ENCODE measurements at places on chromosomes 13 and 19. TPM values are rescaled to one million over a fixed set of nuclear protein-coding genes. Genes with fewer than 3 reads are reported as not detected.

DNA sequence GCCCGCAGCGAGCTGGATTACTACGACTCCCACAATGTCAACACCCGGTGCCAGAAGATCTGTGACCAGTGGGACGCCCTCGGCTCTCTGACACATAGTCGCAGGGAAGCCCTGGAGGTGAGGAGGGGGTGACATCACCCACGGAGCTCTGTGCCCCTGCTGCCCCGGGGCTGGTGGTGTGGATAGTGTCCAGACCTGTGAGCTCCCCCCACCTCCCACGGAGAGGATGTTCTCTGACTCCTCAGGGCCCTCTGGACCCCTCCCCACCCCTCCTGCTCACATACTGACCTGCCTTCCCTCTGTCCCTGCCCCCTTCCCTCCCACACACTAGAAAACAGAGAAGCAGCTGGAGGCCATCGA lies 20.7 kb downstream of the CAPN12 start:
- peak overlapping the region; percentile 93 for H3K27ac ChIP-seq
- no peak for DNase-seq
- H3K27me3 ChIP-seq, result no peaks in the 10 kb centered on the region
- H3K4me1 ChIP-seq, result peaks cover 66% of the 10 kb centered on the region
- peaks cover 97% of the 10 kb centered on the region for H3K36me3 ChIP-seq

GRCh38 chr19:8320564-8321066 lies 560 bp downstream of the NDUFA7 start:
- H3K4me3 ChIP-seq, result peak overlapping the region; percentile 98
- no peaks in the 10 kb centered on the region for H3K27me3 ChIP-seq
- H3K27ac ChIP-seq, result peak overlapping the region; percentile 93
- H3K36me3 ChIP-seq, result no peaks in the 10 kb centered on the region
- no peak for DNase-seq

DNA sequence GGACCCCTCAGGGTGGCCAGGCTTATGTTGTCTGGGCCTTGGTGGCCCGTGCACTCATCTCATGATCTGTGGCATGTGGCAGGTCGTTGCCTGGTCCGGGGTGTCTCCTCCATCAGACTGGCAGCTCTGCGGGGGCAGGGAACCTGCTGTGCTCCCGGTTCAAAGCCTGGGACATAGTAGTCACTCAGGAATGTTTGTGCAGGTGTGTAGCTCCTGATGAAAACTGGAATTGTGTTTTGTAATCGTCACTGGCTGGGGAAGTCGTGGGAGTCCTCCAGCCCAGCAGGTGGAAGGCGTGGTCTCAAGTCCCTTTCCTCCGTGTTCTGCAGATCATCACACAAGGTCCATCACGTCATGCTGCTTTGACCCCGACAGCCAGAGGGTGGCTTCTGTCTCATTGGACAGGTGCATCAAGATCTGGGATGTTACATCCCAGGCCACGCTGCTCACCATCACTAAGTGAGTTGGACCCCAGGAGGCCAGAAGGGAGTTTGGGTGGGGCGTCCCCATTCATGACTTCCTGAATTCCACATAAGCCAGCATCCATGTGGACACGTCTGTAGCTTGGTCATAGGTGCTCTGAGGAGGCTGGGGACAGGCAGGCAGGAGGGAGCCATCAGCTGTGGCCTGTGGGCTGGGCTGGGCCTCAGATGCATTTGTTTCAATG lies 19.1 kb downstream of the WDR88 start:
- H3K4me3 ChIP-seq, result no peak overlapping the region
- no peaks in the 10 kb centered on the region for H3K36me3 ChIP-seq
- H3K27me3 ChIP-seq, result no peaks in the 10 kb centered on the region
- DNase-seq, result no peak
- H3K27ac ChIP-seq, result no peak overlapping the region

- H3K27me3 ChIP-seq, result peaks cover 18% of the 10 kb centered on the region
- no peaks in the 10 kb centered on the region for H3K4me1 ChIP-seq
- H3K27ac ChIP-seq, result no peak overlapping the region
- no peak overlapping the region for H3K4me3 ChIP-seq
- no peaks in the 10 kb centered on the region for H3K36me3 ChIP-seq
Observed at GRCh38 chr19:46221981-46222610, 7.4 kb upstream of the IGFL1 start.

DNA sequence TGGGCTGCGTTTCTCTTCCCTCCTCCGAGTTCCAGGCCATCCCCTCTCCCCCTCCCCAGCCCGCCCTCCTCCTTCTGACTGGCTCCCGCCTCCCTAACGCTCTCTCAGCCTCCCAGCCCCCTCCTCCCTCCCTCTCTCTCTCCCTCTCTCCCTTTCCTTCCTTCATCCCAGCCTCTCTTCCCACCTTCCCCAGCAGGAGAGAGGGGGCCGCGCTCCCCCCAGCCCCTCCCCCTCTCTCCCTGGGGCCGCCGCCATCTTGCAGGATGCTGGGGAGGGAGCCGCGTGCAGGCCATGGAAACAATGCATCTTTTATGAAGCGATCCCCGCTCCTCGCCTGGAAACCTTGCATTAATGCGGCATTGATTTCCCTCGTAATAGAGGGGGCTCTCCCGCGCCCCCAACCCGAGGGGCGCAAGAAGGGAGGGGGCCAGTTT lies 42.6 kb upstream of the ADGRL1 start:
- peaks cover 5% of the 10 kb centered on the region for H3K27me3 ChIP-seq
- H3K4me3 ChIP-seq, result peak overlapping the region; percentile 60
- DNase-seq, result peak; percentile 40
- H3K4me1 ChIP-seq, result peaks cover 18% of the 10 kb centered on the region

GRCh38 chr19:16601378-16602052 lies 26.5 kb downstream of the MED26 start:
- peaks cover 78% of the 10 kb centered on the region for H3K4me1 ChIP-seq
- H3K27me3 ChIP-seq, result no peaks in the 10 kb centered on the region
- DNase-seq, result no peak

- peaks cover 66% of the 10 kb centered on the region for H3K27me3 ChIP-seq
- no peaks in the 10 kb centered on the region for H3K36me3 ChIP-seq
- H3K4me1 ChIP-seq, result peaks cover 16% of the 10 kb centered on the region
- H3K4me3 ChIP-seq, result peak overlapping the region; percentile 14
- peak overlapping the region; percentile 15 for H3K27ac ChIP-seq
Observed at GRCh38 chr19:1069009-1069779, 2.2 kb downstream of the ARHGAP45 start.

- peaks cover 18% of the 10 kb centered on the region for H3K4me1 ChIP-seq
- no peak overlapping the region for H3K4me3 ChIP-seq
- H3K27ac ChIP-seq, result no peak overlapping the region
- DNase-seq, result no peak
Observed at GRCh38 chr13:66344805-66345517, 885.2 kb downstream of the PCDH9 start.

DNA sequence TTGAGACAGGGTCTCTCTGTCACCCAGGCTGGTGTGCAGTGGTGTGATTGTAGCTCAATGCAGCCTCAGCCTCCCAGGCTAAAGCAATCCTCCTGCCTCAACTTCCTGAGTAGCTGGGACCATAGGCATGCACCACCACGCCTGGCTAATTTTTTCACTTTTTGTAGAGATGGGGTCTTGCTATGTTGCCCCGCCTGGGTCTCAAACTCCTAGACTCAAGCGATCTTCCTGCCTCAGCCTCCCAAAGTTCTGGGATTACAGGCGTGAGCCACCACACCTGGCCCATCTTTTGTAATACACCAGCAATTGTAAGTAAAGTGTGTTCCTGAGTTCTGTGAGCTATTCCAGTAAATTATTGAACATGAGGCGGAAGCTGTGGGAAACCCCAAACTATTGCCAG lies 6.7 kb downstream of the PLA2G4C start:
- H3K27ac ChIP-seq, result no peak overlapping the region
- H3K27me3 ChIP-seq, result no peaks in the 10 kb centered on the region
- H3K36me3 ChIP-seq, result peaks cover 36% of the 10 kb centered on the region

The CFD gene
- polyA plus RNA-seq, result 583 TPM

DNA sequence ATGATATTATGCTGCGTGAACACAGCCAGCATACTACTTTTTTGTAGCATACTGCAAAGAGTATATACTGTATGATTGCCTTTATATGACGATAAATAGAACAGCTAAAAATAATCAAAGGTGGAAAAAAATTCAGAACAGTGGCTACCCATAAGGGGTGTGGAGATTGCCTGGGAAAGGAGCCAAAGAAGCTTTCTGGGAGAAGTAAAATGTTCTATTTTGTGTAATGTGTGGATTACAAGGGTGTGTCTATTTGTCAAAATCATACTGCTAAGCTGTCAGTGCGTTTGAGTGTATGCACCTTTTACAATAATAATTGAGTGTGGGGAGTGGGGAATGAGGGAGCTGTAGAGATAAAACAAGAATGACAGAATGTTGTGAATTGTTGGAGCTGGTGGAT lies 45.2 kb upstream of the MTIF3 start:
- no peaks in the 10 kb centered on the region for H3K36me3 ChIP-seq
- DNase-seq, result no peak
- no peak overlapping the region for H3K27ac ChIP-seq
- H3K27me3 ChIP-seq, result no peaks in the 10 kb centered on the region
- no peak overlapping the region for H3K4me3 ChIP-seq
- no peaks in the 10 kb centered on the region for H3K4me1 ChIP-seq

The VSTM1 gene
- polyA plus RNA-seq, result not detected

DNA sequence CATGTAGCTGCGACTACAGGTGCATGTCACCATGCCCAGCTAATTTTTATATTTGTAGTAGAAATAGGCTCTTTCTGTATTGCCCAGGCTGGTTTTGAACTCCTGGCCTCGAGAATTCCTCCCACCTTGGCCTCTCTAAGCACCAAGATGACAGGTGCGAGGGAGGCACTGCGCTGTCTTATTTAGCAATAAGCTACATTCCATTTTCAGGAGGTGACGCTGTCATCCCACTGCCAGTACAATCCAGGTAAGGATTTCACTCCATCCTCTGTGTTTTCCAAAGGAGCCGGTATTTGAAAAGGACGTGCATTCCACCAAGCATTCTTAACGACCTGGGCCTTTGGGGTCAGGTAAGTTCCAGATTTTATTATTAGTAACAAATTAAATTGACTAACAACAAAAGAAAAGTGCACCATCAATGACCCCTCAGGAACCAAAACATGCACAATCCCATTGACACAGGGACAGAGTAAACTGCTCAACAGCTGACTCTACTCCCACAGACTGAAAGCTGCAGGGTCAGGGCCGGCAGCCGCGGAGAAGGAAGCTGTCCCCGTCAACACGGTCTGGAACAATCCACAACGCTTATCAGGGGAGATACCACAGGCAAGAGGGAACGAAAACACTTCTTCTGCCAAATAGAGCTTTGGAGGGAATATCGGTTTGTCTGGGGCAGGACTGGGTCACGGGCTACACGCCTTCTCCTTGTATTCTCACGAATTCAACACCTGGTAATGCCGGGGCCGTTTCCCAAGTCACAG lies 82.8 kb downstream of the INSR start:
- peaks cover 73% of the 10 kb centered on the region for H3K4me1 ChIP-seq
- no peaks in the 10 kb centered on the region for H3K36me3 ChIP-seq
- no peaks in the 10 kb centered on the region for H3K27me3 ChIP-seq
- H3K27ac ChIP-seq, result peak overlapping the region; percentile 64
- no peak overlapping the region for H3K4me3 ChIP-seq

The TGFB1 gene
- 19.9 TPM for polyA plus RNA-seq

The LILRB3 gene
- polyA plus RNA-seq, result 2.5 TPM

GRCh38 chr19:29089315-29089870 lies 123.6 kb downstream of the UQCRFS1 start:
- H3K4me3 ChIP-seq, result no peak overlapping the region
- no peak for DNase-seq
- H3K27me3 ChIP-seq, result peaks cover 15% of the 10 kb centered on the region
- no peaks in the 10 kb centered on the region for H3K36me3 ChIP-seq
- H3K27ac ChIP-seq, result no peak overlapping the region

The SLC17A7 gene
- polyA plus RNA-seq, result 0.88 TPM

The SCEL gene
- 0.07 TPM for polyA plus RNA-seq

The ERICH6B gene
- polyA plus RNA-seq, result not detected
